ENCODE measurements at places on chromosomes 3 and 15.

DNA sequence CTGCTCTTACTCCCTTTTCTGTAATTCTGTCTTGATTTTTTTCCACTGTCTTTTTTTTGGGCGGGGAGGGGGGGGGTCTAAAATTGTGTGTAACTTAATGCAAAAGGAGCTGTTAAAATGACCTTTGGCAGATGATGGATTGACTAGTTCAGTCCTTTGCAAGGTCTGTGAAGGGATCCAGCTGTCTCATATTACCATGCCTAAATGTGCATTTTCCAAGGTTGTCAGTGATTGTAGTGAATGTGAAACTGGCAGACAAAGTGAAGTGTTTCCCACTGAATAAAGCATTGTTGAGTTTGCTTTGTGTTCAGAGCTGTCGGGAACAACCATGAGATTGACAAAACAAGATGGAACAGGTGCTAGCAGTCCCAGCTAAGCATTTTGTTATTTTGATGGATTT, 110.1 kb upstream of the SKOR1 start:
- no peak for DNase-seq

- no peak for DNase-seq
These were observed 55.8 kb downstream of the TMED3 start for GRCh38 chr15:79366691-79367090.

GRCh38 chr3:179969525-179969924, 67.2 kb downstream of the PEX5L start:
- no peak for DNase-seq

- DNase-seq = peak; percentile 70
These were observed 844 bp upstream of the PFN2 start for GRCh38 chr3:149971403-149972075.

- DNase-seq = no peak
These were observed 38.9 kb upstream of the RNU6-1 start for GRCh38 chr15:67878712-67879206.

GRCh38 chr15:96273317-96274086, 57.0 kb upstream of the NR2F2 start:
- DNase-seq = no peak
